ENCODE measurements at places on chromosomes 7 and 10. TPM values are rescaled to one million over a fixed set of nuclear protein-coding genes. Genes with fewer than 3 reads are reported as not detected.

The OPALIN gene
- not detected for total RNA-seq

The CCL24 gene
- not detected for total RNA-seq

DNA sequence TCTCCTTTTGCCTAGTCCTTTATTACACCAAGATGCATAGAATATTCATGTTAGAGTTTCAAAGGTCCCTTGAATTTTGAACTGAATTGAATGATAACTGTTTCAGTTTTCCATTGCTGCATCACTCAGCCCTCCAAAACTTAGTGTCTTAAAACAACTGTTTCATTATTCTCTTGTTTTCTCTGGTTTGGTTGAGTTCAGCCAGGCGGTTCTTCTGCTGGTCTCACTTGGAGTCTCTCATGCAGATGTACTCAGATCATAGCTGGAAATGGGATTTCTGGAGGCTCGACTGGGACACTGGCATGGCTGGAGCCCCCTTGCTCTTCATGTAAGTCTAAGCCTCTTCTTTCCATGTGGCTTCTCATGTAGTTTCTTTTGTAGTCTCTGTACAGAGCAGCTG, 107.2 kb upstream of the MKI67 start:
- DNase-seq, result no peak

The NPSR1 gene
- total RNA-seq, result not detected

DNA sequence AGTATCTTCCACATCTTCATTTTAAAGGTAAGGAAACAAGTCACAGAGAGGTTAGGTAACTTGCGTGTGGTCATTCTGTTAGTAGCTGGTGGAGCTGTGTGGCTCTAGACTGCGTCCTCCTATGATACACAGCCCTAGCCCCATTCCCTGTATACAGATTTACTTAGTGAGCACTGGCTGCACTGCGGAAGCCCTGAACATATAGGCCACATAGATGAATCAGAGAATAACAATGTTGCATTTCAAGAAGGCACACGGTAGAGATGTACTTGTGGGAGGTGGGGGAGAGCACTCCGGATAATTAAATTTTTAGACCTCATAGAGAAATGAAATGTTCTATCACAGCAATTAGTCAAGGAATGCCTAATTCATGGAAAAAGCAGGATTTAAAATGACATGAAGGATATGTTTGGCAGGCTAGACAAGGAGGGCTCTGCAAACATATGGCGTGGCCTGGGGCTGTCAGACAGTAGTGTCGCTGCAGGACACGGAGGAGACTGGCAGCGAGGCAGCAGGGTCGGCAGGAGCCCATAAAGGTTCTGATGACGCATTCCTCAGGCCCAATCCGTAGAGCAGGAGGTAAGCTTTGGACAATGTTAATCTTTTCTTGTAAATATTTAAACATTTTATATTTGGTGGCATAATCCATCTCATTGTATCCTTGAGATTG, 29.5 kb downstream of the RAB11FIP2 start:
- DNase-seq, result no peak

The SPACDR gene
- total RNA-seq, result 2.6 TPM

DNA sequence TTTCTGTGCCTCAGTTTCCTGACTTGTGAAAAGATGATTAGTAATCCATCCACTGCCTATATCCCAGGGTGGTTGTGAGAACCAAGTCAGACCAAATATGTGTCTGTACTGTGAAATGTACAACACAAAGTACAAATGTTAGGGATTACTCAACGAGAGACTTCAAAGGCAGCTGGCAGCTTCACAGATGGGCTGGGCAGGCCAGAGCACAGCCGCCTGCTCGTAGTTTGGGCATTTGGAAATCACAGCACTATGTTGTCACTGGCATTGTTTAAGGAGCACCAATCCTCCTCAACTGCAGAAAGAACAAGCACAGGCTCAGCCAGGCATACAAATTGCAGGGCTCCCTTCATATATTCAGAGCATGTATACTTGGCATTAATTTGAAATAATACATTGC, 64.5 kb upstream of the C10orf90 start:
- DNase-seq, result no peak

DNA sequence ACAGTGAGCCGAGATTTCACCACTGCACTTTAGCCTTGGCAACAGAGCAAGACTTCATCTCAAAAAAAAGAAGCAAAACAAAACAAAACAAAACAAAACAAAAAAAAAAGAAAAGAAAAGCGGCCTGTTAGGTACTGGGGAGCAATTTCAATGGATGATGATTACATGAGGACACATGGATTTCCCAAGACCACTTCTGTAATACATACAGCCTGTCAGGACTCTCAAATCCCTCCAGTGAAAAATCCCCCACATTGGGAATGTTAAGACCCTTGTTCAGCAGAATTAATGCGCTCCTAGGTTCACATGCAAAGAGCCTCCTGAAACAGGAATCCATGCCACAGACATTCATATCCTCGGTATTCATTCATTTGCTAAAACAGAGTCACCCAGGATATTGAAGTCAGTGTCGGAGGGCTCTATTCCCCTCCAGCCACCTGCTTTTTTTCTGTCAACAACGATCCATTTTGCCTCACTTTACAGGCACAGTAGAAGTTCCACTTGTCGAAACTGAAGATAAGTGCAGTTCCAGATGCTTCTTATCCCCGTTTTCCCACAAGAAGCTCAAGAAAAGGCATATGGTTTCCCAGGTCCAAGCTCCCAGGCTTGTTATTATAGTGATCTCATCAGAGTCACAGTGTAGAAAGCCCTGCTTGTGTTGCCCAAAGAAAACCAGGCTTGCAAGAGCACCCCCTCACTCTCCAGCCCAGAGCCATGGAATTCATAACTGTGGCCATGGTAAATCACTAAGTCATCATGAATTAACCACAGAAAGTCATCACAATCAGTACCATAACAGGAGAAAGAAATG, 20.2 kb downstream of the SLC16A12 start:
- peak; percentile 100 for DNase-seq

The ZDHHC6 gene
- total RNA-seq, result 21.6 TPM

GRCh38 chr7:35805876-35806275, 5.0 kb downstream of the SEPTIN7 start:
- DNase-seq, result no peak

DNA sequence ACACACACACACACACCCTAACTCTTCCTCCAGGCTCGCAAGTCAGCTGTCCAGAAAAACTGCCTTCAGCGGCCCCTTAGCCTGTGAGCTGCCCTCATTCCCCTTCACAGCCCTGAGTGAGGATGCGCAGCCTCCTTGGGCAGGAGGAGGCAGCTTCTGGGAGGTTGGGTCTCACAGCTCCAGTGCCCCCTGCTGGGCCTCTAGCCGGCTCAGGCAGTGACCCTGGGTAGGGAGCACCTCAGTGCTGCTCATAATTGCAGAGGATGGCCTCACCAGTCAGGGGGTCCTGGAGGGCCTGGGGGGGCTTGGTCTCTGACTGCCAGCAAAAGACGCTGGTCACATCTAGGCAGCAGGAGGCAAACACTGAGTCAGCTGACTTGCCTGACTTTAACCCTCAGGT, 43.7 kb downstream of the ZNF273 start:
- DNase-seq, result no peak

The PDK4 gene
- total RNA-seq, result 0.29 TPM

The FAM13C gene
- total RNA-seq, result 8.7 TPM

GRCh38 chr7:73329861-73330581, 2.1 kb downstream of the FKBP6 start:
- DNase-seq, result no peak

- DNase-seq, result no peak
Measured at GRCh38 chr7:106031300-106032035, 68.4 kb downstream of the CDHR3 start.

DNA sequence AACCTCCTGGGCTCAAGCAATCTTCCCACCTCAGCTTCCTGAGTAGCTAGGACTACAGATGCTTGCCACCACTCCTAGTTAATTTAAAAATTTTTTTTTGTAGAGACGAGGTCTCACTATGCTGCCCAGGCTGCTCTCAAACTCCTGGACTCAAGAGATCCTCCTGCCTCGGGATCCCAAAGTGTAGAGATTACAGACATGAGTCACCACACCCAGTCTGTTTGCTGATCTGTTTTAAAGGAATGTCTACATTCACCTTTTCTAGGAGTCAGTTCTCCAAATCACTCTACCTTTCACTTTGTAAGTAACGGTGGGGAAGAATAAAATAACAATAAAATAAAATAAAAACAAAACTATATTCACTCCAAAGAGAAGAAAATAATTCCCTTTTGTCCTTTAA, 86.6 kb upstream of the AGBL3 start:
- peak; percentile 78 for DNase-seq

- DNase-seq, result no peak
Measured at GRCh38 chr10:44949915-44950314, 9.7 kb upstream of the RASSF4 start.

Measured in astrocyte (in vitro differentiated cells and primary cell).